ENCODE measurements at places on chromosomes 3 and 15. TPM values are rescaled to one million over a fixed set of nuclear protein-coding genes. Genes with fewer than 3 reads are reported as not detected.

SAMD7 gene
- not detected for total RNA-seq

DAG1 gene
- total RNA-seq: 94.0 TPM

CPNE9 gene
- 3.8 TPM for total RNA-seq

DNA sequence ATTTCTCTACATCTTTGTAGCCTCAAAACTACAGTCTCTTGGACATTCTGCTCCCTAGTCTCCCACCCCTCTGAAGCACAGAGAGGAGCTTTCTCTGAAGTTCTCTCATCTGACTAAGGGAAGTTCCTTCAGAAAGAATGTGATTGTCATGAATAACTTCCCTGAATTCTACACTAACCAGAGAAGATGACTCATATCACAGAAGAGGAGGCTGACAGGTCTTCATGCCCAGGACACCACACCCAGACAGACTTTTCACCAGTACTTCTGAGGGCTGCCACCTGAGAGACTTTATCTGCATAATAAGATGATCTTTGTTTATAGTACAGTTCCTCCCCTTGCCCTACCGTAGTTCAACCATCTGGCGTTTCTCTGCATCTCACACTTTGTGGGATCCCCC is 52.8 kb downstream of the CDIN1 start:
- no peak for DNase-seq

DNA sequence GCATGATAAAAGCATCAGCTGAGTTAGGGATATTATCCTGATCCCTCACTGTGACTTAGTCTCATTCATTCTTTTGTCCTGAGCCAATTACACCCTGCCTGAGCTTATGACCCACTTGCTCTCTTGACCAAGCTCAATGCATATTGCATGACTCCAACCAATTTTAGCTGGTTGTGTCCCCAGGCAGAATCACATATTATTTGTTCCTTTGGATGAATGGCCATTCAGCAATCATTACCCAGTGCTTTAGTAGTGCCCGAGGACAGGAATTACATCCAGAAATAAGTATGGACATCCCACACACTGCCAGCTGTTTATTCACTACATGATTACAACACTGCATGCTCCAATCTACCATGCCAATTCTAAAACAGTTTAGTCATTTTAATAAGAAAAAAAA is 322.5 kb downstream of the ZBBX start:
- no peak for DNase-seq

GRCh38 chr3:194950906-194951628 is 265.4 kb downstream of the FAM43A start:
- DNase-seq: no peak

Measured in H9 (cell line).